IMR-90 (cell line): ENCODE measurements at places on chromosomes 1 and 21.

DNA sequence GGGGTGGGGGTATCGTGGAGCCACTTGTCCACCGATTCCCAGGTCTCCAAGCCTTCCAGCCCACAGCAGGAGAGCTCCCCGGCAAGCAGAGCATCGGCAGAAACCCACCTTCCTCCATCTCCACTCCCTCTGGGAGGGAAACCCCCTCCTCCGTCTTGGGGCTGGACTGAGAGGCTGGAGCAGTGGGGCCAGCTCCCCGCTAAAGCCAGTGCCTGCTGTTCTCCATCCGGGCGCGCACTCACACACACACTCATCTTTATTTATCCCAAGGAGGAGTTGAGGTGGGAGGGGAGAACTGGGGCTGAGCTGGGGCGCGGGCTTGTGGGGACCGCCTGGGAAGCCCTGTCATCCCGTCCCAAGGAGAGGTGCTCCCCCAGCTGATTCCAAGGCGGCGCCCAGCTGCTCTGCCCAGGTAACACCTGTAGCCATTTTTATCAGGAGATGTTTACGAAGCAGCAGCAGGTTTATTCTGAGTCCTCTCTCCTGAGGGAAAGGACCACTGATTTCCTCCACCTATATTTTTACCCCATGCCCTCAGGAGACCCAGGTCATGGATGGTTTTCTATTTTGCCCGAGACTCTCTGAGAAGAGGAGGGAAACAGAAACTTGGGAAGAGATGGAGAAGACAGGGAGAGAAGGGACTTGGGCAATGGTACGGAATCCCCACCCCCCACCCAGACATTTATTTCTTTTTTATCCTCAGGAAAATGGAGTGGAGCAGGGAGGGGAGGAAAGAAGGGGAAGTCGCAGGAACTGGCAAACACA is 2.1 kb downstream of the KCNN3 start:
- no peaks in the 10 kb centered on the region for H3K36me3 ChIP-seq
- DNase-seq, result no peak
- H3K4me3 ChIP-seq, result no peak overlapping the region
- no peak overlapping the region for H3K27ac ChIP-seq
- H3K27me3 ChIP-seq, result peaks cover 56% of the 10 kb centered on the region
- peaks cover 12% of the 10 kb centered on the region for H3K4me1 ChIP-seq

DNA sequence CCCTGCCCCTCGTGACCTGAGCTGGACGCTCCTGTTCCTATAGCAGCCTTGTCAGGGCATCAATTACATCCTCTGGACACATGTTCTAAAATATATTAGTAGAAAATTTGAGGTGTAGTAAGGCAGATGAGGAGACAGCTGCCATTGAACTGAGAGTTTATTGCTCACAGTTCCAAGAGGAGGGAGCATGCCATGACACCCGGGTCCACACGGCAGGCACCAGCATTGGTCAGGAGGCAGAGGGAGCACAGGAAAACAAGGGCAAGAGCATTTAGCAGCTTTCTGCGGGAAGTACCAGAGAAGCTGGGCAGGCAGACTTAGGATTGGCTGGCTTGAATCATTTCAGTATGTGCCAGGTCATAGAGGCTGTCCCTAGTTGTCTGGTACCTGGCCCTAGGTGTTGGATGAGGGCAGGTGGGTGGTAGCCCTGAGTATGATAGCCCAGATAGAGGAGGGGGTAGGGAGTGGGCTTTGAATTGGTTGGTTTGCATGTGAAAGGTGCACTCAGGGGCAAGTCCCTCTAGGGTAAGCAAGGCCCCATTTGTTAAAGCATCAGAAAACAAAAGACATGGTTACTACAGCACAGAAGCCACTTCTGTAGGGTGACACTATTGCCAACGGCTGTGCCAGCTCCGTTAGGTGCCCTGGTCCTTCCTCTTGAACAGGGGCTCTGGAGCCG is 223.6 kb upstream of the RAB4A start:
- peaks cover 10% of the 10 kb centered on the region; the same call in 1 of the 2 replicates for H3K27me3 ChIP-seq
- H3K4me1 ChIP-seq, result no peaks in the 10 kb centered on the region
- H3K36me3 ChIP-seq, result no peaks in the 10 kb centered on the region
- H3K4me3 ChIP-seq, result no peak overlapping the region
- no peak overlapping the region for H3K27ac ChIP-seq

DNA sequence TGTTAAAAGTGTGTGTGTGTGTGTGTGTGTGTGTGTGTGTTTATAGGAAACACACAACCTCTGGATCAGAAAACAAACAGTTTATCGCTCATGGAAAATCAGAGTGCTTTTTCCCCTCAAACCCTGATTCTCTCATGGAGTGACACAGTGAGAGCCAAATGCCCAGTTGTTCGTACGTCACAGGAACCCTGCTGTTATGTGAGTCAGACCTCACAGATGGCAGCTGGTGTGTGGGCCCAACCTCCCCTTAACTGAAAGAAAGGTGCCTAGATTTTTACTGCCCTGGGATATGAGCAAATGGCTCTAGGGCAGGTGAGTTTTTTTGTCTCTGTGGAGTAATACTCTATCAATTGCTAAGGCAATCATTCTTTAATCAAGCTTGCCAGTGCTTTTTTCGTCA is 1788.1 kb downstream of the BRINP3 start:
- no peaks in the 10 kb centered on the region for H3K4me1 ChIP-seq
- no peak overlapping the region for H3K27ac ChIP-seq
- DNase-seq, result peak; percentile 33
- no peaks in the 10 kb centered on the region for H3K27me3 ChIP-seq
- H3K4me3 ChIP-seq, result no peak overlapping the region

DNA sequence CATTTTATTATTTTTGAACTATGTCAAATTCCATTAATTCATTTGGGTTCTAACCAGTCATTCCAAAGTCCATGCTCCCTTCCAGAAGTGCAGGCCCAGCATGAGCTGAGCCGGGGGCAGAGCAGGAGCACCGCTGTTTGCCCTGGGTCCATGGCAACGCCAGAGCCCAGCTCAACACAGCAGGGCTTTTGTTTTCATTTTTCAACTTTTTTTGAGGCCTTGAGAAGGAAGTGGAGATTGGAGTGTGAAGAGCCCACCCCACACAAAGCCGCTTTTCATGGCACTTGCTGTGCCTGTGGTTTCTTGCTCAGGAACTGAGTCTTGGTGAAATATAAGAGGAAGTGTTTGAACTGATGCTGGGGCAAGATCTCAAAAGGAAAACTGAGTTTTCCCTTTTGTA is 13.2 kb upstream of the PRMT2 start:
- no peaks in the 10 kb centered on the region for H3K36me3 ChIP-seq
- H3K27ac ChIP-seq, result no peak overlapping the region
- no peak for DNase-seq
- no peaks in the 10 kb centered on the region for H3K27me3 ChIP-seq
- H3K4me3 ChIP-seq, result no peak overlapping the region
- peaks cover 1% of the 10 kb centered on the region; the same call in 1 of the 2 replicates for H3K4me1 ChIP-seq

DNA sequence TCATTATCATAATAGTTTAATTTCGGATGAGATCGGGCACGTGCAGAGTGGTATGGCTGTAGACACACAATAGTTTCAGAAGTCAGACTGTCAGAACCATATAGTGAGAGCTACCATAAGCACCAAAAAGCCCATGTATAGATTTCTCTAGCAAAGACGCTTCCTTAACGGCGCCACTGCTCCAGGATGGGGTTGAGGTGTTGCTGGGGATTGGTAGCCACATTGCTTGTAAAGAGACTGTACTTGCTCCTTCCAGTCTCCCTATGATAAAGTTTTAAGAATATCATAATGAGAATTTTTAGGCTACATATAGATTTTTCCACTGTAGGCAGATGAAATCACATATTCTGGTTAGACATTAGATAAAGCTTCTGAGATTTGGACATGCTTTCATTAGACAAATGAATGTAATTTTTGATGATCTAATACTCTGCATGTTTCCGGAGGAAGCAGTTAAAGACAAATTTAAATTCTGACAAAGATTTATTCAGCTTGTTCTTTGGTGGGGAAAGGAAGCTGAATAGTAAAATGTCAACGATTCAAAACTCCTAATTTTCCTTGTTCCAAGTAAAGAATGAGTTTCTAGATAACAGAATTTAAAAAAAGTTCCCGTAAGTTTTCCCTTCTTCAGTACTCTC is 77.7 kb downstream of the MAP3K7CL start:
- H3K27me3 ChIP-seq, result no peaks in the 10 kb centered on the region
- H3K4me3 ChIP-seq, result no peak overlapping the region
- H3K36me3 ChIP-seq, result no peaks in the 10 kb centered on the region
- no peak for DNase-seq
- peak overlapping the region; percentile 78 for H3K27ac ChIP-seq

DNA sequence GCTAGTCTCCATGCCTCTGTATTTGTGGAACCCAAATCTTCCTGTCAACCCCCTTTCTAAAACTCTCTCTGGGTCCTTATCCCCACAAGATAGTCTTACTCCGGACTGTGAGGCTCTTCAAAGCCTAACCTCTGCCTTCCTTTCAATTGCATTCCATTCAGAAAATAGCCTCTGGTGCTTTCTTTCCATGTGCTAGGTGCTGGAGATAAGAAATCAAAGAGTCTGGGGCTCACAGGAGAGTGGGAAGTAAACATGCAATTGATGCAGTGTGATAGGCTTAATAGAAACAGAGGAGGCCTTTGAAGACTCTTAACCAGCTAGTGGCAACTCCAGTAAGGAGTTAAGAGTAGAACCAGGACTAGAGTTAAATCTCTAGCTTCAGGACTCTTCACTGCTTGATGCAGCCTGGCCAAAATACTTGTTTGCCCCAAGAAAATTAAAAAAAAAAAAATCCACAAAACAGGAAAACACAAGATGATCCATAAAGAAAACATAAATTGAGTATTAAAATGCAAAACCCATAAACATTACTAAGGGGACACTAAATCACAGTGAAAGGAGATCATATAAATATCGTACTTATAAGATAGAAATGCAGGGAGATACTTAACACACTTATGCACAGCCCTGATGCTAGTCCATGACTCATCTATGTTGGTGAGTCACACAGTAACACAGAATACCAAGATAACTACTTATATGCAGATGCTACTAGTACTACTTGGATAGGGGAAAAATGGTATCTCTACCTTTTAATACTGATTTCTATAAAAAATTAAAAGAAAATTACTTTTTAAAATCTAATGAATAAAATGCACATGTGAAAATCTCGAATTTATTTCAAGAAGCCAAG is 341.5 kb downstream of the KCNH1 start:
- H3K36me3 ChIP-seq, result no peaks in the 10 kb centered on the region

GRCh38 chr1:173413271-173413707 is 63.8 kb upstream of the PRDX6 start:
- H3K27ac ChIP-seq, result no peak overlapping the region
- peaks cover 8% of the 10 kb centered on the region for H3K4me1 ChIP-seq
- DNase-seq, result no peak
- no peaks in the 10 kb centered on the region for H3K27me3 ChIP-seq
- peaks cover 4% of the 10 kb centered on the region; the same call in 1 of the 2 replicates for H3K36me3 ChIP-seq

DNA sequence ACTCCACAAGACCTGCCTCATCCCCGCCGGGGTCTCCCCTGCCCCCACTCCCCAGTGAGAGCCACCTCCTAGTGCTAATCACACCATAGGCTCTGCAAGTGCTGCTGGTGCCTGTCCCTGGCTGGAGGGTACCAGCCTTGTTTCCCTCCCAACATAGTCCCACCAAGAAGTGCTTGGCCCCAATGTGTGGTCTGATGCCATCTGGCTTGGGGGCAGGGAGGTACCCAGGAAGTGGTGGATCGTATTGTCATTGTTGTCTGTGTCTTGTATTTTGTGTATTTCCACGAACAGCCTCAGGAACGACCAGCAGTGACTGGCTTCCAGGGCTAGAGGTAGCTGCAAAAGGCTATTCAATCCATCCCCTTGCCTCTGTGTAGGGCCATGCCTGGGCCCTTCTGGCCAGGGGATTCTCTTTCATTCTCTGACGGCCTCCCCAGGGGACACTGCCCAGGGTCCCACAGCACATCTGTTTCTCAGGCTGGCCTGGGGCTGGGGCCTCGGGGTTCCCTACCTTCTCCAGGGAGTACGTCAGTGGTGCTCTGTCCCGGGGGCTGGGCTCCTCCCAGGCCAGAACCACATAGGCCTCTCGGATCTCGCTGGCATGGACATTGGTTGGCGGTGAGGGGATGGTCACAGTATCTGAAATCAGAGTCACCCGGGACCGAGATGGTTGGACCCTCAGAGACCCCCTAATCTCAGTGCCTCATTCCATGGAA is 22.8 kb downstream of the MYOM3 start:
- H3K27ac ChIP-seq, result no peak overlapping the region
- H3K4me1 ChIP-seq, result no peaks in the 10 kb centered on the region
- H3K4me3 ChIP-seq, result no peak overlapping the region

GRCh38 chr1:6040861-6041415 is 4.8 kb upstream of the KCNAB2 start:
- DNase-seq, result no peak
- H3K4me1 ChIP-seq, result no peaks in the 10 kb centered on the region
- H3K4me3 ChIP-seq, result no peak overlapping the region
- H3K36me3 ChIP-seq, result no peaks in the 10 kb centered on the region
- no peak overlapping the region for H3K27ac ChIP-seq

GRCh38 chr1:208043691-208044181 is 132.8 kb upstream of the CD34 start:
- H3K36me3 ChIP-seq, result no peaks in the 10 kb centered on the region
- no peak for DNase-seq
- no peak overlapping the region for H3K27ac ChIP-seq
- no peak overlapping the region for H3K4me3 ChIP-seq

DNA sequence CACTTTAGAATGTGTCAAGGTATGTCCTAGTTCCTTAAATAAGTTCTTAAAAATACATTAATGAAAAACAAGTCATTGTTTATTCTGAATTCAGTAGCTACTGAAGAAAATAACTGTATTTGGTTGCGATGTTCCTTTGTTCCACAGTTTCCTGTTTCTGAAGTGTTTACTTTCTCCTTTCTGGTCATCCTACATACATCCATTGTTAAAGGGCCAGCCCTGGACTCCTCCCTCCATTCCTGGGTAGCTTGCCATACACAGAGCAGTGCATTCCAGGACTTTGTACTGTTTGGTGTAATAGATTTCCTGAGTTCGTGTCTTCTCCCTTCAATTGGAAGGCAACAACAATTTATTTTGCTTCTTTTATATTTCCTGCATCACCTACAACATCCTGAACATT is 845.4 kb upstream of the CXADR start:
- H3K4me3 ChIP-seq, result no peak overlapping the region
- no peaks in the 10 kb centered on the region for H3K4me1 ChIP-seq
- H3K36me3 ChIP-seq, result no peaks in the 10 kb centered on the region
- no peak for DNase-seq

- no peak overlapping the region for H3K4me3 ChIP-seq
- DNase-seq, result no peak
- peaks cover 3% of the 10 kb centered on the region; the same call in 1 of the 2 replicates for H3K4me1 ChIP-seq
- no peaks in the 10 kb centered on the region for H3K27me3 ChIP-seq
Observed at GRCh38 chr1:248810727-248811513, 14.8 kb downstream of the SH3BP5L start.

- no peaks in the 10 kb centered on the region for H3K36me3 ChIP-seq
- DNase-seq, result no peak
- no peaks in the 10 kb centered on the region for H3K4me1 ChIP-seq
Observed at GRCh38 chr1:160726114-160726497, 12.9 kb upstream of the SLAMF7 start.
